ENCODE measurements at places on chromosomes 13 and 19. TPM values are rescaled to one million over a fixed set of nuclear protein-coding genes. Genes with fewer than 3 reads are reported as not detected.

SOX1 gene
- not detected for total RNA-seq

CLEC4G gene
- total RNA-seq, result not detected

CGB2 gene
- 0.71 TPM for total RNA-seq

NMRK2 gene
- total RNA-seq, result not detected

F2RL3 gene
- total RNA-seq, result not detected

ZNF730 gene
- not detected for total RNA-seq

ZNF835 gene
- total RNA-seq, result 0.05 TPM

FBN3 gene
- not detected for total RNA-seq

SIGLEC9 gene
- total RNA-seq, result 1.4 TPM

TMEM59L gene
- total RNA-seq, result 1.1 TPM

POU2F2 gene
- 5.4 TPM for total RNA-seq

ZNF763 gene
- not detected for total RNA-seq

TLE6 gene
- not detected for total RNA-seq

IQCN gene
- not detected for total RNA-seq

C1QTNF9 gene
- total RNA-seq, result 0.51 TPM

ALG11 gene
- 8.7 TPM for total RNA-seq

MAP1S gene
- total RNA-seq, result 30.3 TPM

OPA3 gene
- 14.3 TPM for total RNA-seq

SPATA13 gene
- 7.7 TPM for total RNA-seq

ZNF329 gene
- 9.0 TPM for total RNA-seq

CD33 gene
- total RNA-seq, result 52.3 TPM

PNMA8B gene
- total RNA-seq, result not detected

Data from HT1080 (cell line).